ENCODE measurements at places on chromosomes 2 and 18.

DNA sequence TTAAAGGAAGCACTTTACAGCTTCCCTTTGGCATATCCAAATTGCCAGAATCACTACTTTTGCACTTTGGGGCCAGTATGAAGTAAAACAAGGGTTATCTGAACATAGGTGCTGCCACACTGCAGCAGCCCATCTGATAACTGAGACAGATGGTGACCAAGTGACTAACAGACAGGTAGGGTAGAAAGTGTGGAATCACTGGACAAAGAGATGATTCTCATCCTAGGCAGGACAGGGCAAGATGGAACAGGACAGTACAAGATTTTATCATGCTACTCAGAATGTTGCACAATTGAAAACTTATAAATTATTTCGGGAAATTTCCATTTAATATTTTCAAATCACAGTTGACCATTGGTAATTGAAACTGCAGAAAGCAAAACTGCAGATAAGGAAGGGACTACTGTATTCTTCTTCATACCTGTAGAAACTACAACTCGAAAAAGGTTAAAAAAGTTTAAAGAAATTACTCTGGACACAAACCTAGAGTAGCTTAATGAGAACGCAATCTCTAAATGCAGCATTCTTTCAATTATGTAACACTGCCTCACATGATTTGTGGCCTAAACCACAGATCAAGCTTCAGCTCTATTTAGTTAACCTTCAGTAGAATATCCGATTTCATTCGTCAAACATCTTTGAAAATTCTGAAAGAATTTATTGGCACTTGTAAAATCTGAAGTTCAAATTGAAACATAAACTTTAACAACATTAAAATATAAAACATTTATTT is 31.4 kb downstream of the HEATR5B start:
- DNase-seq = no peak

DNA sequence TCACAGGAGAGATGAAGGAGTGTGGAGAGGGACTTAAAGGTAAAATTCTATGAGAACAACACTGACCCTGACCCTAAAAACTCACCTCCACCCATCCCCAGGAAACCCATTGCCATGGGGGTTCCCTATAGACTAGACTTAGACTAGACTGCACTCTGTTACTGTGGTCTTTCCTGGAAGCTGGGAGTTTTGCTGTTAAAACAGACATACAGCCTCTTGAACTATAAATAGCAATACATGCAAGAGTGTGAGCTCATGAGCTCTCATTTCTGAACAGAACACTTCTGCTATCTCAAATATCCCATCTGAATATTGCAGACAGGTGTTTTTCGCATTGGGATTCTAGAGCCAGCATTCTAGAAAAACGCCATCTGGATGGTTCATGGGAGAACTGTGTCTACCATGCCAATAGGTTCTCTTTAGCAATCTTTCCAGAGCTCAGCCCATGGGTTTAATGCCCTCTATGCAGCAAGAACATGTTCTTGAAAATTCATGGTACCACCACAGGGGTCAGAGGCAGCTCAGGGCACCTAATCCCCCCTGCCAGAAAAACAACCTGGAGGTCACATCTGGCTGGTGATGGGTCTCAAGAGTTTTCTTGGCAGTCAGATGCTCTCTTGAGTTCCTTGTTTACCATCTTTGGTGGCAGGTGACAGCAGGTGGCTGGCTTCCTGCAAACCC is 51.9 kb downstream of the SLC14A2 start:
- no peak for DNase-seq

DNA sequence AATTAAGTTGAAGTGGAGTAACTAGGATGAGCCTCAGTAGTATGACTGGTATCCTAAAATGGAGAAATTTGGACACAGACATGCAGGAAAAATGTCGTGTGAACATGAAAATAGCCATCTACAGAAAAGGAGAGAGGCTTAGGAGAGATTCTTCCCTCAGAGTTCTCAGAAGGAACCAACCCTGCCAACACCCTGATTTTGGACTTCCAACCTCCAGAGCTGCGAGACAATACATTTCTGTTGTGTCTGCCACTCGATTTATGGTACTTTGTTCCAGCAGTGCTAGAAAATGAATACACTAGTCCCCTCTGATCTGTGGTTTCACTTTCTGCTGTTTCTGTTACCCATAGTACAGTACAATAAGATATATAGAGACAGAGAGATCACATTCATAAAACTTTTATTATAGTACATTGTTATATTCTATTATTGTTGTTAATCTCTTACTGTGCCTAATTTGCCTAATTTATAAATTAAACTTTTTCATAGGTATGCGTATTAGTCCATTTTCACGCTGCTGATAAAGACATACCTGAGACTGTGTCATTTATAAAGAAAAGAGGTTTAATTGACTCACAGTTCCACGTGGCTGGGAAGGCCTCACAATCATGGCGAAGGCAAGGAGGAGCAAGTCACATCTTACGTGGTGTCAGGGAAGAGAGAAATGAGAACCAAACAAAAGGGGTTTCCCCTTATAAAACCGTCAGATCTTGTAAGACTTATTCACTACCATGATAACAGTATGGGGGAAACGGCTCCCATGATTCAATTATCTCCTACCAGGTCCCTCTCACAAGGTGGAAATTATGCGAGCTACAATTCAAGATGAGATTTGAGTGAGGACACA is 41.3 kb downstream of the PLEKHA3 start:
- no peak for DNase-seq

DNA sequence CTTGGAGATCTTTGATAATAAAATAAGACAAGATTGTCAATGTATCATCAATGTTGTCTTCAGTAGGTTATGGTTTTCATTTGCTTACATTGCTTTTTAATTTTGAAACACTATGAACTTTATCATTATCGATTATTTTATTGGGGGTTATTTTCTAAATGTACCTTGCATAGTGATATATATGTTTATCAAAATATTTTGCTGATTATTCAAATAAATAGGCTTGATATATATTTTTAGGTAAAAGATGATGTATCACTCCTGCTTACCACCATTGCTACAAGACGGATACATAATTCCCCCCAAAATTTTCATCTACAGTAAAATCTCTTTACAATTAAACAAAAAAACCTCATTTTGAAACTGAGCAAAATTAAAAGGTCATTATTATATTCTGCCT is 293.8 kb downstream of the SUCLG1 start:
- no peak for DNase-seq

GRCh38 chr18:22422909-22423548 is 5.3 kb upstream of the CTAGE1 start:
- DNase-seq = no peak

DNA sequence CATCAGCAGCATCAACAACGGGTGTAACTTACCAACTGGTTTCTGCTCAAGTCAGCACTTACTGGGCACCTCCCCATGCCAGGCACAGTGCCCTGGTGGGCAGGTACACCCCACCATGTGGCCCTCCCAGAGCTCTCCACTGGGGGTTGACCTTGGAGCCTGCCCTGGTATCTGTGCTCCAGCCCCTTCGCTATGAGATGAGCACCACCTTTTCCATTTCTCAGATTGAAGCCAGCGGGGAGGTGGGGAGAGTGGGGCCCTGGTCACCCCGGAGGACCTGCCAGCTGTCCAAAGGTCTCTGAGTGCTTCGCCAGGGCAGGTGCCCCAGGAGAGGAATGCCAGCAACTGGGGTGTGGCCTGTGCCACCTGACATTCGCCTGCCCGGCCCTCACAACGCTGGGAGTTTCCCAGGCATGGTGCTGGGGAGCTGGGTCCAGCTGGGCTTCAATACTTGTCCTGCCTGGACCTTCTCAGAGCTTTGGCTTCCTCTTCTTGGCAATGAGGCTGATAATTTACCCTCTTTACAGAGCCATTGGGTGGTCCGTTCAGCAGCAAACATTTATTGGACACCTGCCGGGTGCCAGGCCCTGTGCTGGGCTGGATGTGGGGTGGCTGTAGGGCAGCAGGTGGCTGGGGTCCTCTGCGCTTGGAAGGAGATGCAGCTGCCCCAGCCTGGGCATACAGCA is 5.9 kb upstream of the ZAP70 start:
- DNase-seq = no peak

GRCh38 chr18:12442946-12443345 is 35.2 kb downstream of the PRELID3A start:
- no peak for DNase-seq

- no peak for DNase-seq
These were observed 741.1 kb upstream of the SALL3 start for GRCh38 chr18:78238404-78239089.

- DNase-seq = no peak
These were observed 37.4 kb upstream of the SLC9A2 start for GRCh38 chr2:102581911-102582310.

DNA sequence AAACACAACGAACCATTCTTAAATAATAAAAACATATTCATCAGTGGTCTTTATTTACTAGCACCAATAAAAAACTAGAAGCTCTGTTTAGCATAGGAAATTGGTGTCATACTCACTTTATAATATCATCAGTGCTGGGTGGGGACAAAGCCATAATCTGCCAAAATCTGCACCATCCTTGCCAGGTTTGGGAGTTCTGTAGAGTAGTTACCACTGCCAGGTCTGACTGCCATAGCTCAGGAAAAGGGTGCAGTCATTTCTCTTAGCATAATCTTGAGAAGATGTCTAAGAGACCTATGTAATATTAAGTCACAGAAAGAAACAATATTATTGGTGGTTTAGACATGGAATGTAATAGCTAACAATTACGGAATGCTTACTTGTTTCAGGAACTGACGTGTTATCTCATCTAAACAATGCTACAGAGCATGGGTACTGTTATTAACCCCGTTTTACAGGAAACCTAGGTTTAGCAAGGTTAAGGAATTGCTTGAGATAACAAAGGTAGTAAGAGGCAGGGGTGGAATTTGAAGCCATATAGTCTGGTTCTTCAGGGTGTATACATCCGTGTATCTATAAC is 1.6 kb upstream of the MARCHF7 start:
- no peak for DNase-seq

GRCh38 chr2:85770369-85770768 is 16.6 kb downstream of the ATOH8 start:
- no peak for DNase-seq

GRCh38 chr18:54952026-54952425 is 7.2 kb downstream of the CCDC68 start:
- no peak for DNase-seq

Measured in stimulated activated CD8-positive, alpha-beta memory T cell treated with anti-CD3 and anti-CD28 coated beads, Interleukin-4, amount 100 ng/mL, for 4 hours (primary cell).